NCI-H1417 (cell line): ENCODE measurements at places on chromosomes 11 and 22.

- no peak for DNase-seq
Observed at GRCh38 chr11:70597751-70598625, 199.7 kb downstream of the CTTN start.

DNA sequence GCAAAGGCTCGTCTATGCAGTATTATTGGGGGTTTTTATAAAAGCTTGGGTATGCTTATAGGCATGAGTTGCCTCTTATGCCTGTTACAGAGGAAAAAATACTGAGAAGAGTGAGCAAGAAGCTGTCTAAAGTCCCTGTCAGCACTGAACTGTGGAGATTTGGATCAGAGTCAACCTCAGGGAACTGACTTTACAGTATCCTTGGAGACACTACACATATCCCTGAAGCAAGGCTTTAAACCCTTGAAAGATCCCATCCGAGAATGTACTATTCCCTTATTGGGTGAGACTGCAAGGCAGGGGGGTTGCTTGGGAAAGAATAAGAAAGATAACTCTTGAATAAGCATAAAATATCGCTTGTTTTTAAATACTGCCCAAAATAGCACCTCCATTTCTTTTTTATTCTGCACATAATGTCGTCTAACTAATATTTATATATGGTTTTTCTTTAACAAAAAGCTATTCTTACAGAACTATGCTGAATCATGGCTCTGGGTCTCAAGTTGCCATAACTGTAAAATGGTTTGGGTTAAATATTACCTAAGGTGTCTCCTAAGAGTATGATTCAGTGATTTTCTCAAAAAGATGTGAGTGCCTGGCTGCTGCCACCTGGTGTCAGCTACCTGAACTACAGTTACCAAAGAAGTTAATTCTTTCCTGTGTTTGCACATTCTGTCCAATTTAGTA, 1062.8 kb downstream of the DLG2 start:
- DNase-seq, result peak; percentile 11

DNA sequence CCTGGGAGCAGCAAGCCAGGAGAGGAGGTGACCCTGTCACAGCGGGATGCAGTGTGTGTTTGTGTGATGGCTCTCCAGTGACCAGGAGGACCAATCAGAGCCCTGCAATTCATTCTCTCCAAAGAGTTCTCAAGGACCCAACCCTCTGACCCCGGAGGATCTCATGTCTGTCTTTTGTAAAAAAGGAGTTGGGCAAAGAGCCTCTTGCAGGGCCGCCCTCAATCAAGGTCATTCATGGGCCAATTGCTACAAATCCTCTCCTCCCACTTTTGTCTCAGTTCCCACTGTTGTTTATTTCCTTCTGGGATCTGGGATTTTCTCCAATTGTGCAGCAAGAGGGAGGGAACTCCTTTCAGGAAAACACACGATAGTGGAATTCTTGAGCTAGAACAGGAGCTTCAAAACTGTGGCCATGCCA, 4.0 kb downstream of the TECTA start:
- no peak for DNase-seq

DNA sequence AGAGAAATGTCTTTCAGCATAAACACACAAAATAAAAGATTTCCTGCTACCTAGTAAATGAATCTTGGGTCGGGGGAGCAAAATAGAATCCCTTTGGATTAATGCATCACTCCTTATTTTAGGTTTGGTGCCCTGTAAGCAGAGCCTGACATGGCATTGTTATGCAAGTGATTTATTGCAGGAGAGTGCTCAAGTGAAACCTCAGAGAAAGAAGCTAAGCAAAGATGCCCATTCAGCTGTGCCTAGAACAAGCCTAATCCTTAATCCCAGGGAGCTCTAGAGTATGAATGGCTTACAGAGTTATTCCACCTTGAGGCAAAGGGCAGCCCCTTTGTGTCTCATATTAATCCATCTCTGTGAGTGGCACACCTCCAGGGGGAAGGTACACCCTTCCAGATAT, 21.1 kb downstream of the C11orf87 start:
- DNase-seq, result peak; percentile 33

GRCh38 chr11:86919557-86920210, 35.5 kb downstream of the FZD4 start:
- peak; percentile 35 for DNase-seq

DNA sequence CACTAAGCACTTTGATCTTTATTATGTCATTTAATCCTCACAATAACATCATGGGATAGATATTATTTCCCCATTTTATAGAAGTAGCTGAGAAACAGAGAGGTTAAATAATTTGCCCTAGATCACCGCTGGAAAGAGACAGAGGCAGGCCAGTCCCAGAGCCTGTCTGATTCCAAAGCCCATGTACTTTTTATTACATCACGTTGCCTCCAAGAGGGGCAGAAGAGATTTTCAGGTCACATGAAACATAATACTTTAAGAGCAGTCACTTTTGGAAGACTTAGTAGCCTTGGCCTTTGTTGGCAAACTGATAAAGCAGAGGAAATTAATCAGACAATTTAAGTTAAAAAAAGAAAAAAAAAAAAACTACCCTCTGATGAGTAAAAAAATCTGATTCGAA, 200.2 kb upstream of the ARHGAP20 start:
- no peak for DNase-seq

- no peak for DNase-seq
Observed at GRCh38 chr11:15519124-15519791, 404.5 kb downstream of the INSC start.

- DNase-seq, result peak; percentile 29
Observed at GRCh38 chr11:95734009-95734572, 55.5 kb downstream of the FAM76B start.

GRCh38 chr11:68695531-68695930, 11.2 kb downstream of the GAL start:
- DNase-seq, result no peak

- no peak for DNase-seq
Observed at GRCh38 chr11:55838452-55838851, at the start of gene OR5D16. TSS of gene OR5D16 (plus strand) at chr11:55838752. CDS start at chr11:55838752, 0 bp downstream.

- no peak for DNase-seq
Observed at GRCh38 chr11:60377401-60378136, 763 bp upstream of the MS4A7 start.

DNA sequence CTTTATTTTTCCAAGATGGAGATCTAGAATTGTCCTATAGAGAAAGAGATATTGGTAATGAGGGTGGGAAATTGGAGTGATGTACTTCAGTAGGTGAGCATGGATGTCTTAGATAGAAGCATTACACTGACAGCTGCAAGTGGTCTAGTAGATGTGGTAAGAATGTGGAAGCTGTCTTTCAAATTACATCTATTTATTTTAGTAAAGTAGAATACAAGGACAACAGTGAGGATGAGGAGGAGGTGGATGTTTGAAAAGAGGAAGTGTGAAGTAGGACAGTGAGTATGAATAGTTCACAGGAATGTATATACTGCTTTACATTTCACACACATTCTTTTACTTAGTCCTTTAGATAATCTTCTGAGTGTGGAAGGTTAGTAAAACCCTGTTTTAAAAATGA, 64.2 kb downstream of the HIPK3 start:
- DNase-seq, result no peak

DNA sequence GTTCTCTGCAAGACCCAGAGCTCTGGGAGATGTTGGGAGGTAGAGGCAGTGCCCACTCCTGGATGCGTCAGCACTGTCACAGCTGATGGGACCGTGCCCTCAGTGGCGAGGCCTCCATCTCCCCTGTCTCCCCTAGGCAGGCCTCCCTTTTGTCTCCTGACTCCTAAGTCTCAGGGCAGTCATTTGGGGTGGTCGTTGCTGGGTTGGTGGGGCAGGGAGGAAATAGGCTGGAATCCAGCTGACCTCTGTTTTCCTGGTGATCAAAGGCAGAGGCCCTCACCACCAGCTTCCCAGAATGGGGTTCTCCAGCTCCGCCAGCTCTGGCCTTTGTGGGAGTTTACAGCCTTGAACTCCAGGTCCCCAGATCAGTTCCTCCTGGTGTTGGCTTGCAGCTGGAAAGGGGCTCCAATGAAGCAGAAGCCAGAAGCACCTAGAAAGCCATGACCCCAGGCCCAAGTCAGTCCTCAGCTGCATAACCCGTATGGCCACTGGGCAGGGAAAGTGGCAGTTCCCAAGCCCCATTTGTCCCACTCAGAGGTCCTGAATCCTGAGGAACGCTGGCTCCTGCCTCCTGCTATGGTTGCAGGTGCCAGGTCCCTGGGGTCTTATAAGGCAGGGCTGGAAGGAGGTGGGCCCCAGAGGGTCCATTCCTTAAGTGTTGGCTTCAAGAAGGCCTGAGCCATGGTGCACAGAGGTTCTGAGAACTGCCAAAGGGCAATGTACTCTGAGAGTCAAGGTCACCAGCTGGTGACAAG, 7.3 kb upstream of the FXYD2 start:
- DNase-seq, result no peak

GRCh38 chr22:28978158-28978557, 83.5 kb downstream of the C22orf31 start:
- no peak for DNase-seq

DNA sequence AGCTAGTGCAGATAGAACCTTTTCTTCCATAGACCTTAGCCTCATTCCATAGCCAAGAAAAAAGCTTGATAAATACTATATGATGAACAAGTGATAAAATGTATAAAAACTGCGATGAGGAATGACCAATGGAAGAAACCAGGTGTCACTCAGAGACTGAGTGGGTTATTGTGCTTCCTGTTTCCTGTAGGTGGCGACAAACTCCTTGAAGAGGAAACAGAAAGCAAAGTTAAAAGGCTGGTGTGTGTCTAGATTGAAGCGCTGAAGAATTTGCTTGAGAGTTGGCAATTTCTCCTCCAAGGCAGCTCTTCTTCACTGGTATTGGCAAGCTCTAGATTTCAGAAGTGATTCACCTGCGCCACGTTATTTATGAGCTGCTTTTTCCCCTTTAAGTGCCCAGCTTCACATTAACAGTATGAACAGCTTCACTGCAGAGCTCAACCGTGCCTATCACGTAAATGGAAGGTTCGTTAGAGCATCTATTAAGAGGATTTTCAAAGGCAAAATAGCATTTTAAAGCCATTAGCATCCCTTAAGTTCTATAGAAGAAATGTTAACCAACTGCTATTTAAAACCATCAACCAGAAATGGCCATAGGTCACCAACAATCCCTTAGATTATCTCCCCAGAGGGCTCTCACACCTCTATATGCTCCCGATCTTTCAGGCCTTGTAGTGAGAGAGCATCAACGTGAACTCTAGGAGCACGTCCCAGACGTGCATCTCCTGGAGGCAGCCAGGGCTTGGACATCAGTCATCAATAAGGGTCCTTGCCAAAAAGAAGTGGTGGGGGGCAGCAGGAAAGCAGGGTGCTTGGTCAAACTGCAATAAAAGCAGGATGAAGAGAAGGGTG, 179.4 kb downstream of the CADM1 start:
- DNase-seq, result peak; percentile 90

GRCh38 chr11:27698872-27699241, 1.4 kb downstream of the BDNF start:
- peak; percentile 76 for DNase-seq

- DNase-seq, result peak; percentile 42
Observed at GRCh38 chr11:19345848-19346681, 105.3 kb upstream of the E2F8 start.

GRCh38 chr22:49253656-49254055, 574.0 kb downstream of the BRD1 start:
- no peak for DNase-seq

DNA sequence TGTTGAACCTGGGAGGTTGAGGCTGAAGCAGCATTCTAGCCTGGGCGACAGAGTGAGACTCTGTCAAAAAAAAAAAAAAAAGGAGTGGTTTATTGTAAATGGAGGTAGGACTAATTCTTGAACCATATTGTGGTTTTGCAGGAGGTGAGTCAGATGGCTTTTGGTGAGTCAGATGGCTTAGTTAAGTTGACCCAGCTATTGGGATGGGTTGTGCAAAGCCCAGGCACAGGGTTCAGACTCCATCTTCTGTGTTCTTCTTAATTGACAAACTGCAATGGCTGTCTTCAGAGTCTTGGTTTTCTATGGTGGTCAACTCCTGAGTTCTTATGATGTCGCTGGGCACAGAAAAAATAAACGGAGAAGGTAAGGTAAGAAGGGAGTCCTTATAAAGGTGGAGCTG, 182.7 kb downstream of the ADAMTS15 start:
- DNase-seq, result no peak

DNA sequence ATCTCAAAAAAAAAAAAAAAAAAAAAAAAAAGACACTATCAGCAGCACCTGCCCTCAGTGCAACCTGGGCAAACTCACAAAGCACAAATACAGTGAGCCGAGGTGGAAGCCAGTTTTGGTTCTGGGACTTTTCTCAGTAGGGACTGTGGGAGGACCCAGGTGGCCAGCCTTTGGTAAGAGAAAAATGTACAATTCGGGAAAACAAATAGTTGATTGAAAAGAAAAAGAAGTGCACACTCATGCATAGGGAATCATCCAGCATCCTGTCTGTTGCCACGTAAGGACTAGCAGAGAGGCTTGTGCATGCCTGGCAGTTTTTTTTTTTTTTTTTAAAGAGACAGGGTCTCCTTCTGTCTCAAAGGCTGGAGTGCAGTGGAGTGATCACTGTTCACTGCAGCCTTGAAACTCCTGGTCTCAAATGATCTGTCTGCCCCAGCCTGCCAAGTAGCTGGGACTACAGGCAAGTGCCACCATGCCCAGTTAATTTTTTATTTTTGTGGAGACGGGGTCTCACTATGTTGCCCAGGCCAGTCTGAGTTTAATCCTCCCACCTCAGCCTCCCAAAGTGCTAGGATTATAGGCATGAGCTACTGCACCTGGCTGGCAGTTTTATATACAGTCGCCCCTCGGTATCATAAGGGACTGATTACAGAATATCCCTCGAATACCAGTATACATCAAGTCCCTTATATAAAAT, 36.7 kb downstream of the TPST2 start:
- DNase-seq, result no peak

- DNase-seq, result no peak
Observed at GRCh38 chr11:102061276-102061675, 14.0 kb downstream of the CFAP300 start.

- DNase-seq, result no peak
Observed at GRCh38 chr11:84193706-84194105, 907.5 kb upstream of the CCDC90B start.

DNA sequence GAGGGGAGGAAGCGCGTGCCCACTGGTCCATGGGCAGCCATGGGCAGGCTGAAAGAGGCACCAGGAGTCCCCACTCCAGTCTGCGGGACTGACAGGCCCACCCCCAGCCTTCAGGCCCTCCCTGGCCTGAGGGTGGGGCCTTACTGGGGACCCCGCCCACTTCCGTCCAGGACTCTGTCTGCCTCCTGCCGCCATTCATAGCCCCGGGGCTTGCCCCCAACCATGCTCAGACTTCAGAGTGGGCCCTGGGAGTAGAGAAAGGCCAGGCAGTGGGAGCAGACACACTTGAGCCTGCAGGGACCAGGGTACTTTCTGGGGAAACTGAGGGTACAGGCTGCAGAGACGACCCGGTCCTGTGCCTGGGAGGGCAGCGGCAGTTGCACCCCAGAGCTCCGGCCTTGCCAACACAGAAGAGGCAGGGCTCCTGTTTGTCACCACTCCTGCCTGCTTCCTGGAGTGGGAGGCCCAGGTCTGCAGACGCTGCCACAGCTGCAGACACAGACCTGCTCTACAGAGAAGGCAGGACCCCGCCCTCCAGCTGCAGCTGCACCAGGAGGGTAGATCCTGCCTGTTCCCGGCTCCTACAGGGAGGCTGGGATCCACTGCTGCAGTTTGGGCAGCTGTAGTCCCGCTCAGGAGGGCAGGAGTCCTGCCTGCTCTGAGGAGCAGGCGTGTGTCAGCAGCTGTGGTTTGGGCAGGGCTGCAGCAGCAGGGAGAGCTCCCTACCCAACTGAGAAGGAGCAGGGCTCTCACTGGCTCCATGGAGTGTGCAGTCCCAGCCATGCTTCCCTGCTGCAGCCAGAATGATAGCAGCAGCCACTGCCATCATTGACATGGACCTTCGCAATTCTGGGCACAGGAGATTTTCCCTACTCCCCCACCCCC, 387.9 kb upstream of the ANO3 start:
- peak; percentile 14 for DNase-seq

- DNase-seq, result no peak
Observed at GRCh38 chr11:85651118-85651517, 3.4 kb downstream of the TMEM126A start.
